Fibroblast of skin of left biceps (primary cell): ENCODE measurements at places on chromosomes 5 and 9.

DNA sequence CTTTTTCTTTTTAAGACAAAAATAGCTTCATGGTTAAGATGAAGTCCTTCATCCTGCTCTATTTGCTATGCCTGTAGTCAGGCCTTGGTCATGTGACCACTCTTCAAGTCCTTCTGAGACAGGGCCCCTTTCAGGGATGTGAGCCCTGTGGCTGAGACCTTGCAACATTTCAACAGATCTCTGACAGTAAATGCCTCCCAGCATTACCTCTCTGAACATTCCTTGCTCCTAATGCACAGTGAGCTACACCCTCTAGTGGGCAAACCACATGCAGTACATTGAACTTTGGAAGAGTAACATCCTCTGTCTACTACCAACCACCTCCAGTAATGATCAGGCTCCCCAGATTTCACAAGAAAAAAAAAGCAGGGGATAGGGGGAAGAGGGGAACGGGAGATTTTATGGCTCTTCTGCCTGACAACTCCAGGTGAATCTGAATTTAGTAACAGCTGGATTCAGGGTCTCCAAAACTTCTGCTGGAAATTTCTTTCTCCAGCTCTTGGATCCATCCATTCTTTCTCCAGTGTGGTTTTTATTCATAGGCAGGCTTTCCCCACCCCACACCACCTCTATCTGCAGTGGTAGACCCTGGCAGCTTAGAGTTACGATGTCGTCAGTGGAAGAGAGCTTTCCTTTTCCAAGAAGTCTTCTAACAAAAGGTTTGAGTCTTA, 8.9 kb upstream of the FBXO38 start:
- DNase-seq, result peak; percentile 18

- no peak for DNase-seq
Observed at GRCh38 chr5:115321309-115321708, 24.9 kb upstream of the CCDC112 start.

DNA sequence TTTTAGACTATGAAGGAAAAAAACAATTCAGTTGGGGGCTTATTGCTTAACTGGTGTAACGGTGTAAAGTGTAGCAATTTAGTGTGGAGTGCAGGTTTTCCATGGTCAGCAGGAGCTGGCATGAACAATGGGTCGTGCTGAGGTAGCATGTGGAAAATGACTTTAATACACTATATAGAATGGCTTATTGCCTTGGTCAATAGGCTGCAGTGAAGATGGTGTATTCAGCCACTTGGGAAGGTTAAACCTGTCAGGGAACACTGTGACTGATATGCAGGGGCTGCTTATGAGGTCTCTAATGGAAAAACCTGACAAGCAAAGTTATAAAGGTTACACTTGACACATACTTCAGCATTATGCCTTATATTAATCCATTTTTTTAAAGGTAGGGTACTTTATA, 764.7 kb upstream of the ARRDC3 start:
- DNase-seq, result no peak

DNA sequence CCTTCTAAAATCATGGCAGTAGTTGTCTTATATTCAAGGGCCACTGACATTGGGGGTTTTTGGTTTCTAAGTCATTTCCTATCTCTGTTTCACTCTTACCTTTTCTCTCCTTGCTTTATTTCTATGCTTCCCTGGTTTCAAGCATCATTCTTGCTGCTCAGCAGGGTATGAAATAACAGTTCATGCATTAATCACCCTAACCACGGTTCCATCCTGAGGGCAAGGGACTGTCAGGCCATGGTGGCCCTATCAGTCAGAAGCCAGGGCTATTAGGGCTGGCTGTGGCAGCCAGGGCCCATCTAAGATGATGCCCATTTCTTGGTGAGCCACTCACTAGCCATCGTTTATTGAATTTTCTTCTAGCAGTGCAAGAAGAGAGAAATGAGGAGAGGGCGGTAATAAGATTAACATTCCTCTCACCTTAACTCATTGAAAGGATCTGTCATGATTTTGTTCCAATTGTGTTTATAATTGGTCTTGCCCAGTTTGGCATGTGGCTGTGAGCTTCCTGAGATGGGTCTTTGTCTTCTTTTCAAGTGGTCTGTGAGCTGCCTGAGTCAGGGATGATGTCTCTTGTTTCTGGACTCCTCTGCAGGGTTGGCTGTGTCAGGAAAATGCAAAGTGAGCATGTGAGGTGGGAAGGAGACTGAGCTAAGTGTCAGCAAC, 45.2 kb downstream of the CYSTM1 start:
- DNase-seq, result no peak

DNA sequence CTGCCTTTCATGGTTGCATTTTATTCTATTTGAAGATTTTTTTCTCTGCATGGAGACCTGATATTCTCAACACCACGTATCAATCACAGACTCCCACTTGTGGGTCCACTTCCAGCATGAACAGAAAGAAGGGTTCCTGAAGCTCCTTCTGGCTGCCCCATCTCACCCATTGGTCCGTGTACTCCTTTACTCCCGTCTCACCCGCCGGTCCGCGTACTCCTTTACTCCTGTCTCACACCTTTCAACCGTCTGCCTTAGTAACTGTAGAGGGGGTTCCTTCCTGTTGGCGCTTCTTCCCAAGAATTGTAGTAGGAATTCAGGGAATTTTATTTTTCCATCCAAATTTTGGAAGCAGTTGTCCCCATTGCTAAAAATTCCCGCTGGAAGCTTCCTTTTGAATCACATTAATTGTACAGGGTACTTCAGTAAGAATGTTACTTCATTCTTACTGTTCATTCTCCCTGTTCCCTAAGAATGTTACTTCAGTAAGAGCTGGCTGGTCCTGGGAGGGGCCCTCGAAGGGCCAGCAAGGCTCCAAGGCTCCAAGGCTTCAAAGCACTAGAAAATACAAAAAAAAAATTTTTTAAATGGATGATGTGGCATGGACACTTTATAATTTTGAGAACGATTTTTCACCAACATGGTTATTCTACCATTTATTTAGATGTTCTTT, 3.9 kb upstream of the LPCAT1 start:
- no peak for DNase-seq

DNA sequence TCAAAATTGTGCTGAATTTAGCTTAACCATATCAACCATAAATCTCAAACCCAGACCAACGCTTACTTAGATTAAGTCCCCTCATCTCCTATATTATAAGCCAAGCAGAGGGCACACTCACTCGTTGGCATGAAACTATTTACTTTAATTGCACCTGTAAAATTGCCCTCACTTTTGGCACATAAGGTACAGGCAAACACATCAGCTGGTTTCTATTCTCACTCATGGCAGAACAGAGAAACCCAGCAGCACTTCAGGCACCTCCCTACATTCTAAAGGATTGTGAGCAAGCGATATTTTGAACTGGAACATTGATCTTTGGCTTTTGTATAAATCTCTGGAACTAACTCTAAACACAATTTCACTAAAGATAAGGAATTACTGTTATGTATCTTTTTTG, 845.6 kb upstream of the CDH6 start:
- no peak for DNase-seq

- DNase-seq, result no peak
Observed at GRCh38 chr9:75414371-75415160, 326.3 kb downstream of the OSTF1 start.

- DNase-seq, result peak; percentile 30
Observed at GRCh38 chr9:69637817-69638200, 34.4 kb downstream of the APBA1 start.

GRCh38 chr5:169307646-169308045, 6.7 kb upstream of the SLIT3 start:
- DNase-seq, result no peak

DNA sequence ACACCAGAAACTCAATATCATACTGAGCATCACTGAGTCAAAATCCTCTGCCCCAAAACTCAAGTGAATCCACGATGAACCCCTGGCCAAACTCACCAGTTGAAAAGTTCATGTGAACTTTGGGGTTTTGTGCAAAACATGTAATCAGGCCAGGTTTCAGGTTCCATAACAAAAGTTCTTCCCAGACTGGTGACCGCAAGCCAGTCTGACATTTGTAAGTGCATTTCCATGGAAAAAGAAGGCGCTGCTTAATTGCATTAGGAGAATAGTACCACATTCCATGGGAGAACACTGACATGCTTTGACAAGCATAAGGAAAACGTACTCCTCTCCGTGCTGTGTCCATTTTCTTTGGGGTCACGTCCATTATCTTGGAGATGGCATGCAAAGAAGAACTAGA, 567.0 kb downstream of the BNC2 start:
- no peak for DNase-seq

DNA sequence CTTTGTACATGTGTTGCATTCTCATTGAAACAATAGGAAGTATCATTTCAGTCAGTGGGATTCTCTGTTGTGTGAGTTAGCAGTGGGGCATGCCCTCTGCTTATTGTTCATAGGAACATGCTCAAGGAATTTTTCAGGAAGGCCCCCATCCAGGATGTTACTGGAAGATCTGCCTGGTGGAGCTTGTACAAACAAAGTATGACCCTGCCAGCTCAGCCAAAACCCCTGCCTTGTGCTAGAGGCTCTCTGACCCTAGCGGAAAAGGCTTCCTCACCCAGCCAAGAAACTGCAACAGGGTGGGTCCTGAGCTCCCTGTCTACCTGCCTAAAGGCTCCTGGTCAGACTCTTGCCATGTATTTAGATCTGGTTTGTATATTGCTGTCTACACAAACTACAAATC, 43.2 kb downstream of the MRRF start:
- no peak for DNase-seq

DNA sequence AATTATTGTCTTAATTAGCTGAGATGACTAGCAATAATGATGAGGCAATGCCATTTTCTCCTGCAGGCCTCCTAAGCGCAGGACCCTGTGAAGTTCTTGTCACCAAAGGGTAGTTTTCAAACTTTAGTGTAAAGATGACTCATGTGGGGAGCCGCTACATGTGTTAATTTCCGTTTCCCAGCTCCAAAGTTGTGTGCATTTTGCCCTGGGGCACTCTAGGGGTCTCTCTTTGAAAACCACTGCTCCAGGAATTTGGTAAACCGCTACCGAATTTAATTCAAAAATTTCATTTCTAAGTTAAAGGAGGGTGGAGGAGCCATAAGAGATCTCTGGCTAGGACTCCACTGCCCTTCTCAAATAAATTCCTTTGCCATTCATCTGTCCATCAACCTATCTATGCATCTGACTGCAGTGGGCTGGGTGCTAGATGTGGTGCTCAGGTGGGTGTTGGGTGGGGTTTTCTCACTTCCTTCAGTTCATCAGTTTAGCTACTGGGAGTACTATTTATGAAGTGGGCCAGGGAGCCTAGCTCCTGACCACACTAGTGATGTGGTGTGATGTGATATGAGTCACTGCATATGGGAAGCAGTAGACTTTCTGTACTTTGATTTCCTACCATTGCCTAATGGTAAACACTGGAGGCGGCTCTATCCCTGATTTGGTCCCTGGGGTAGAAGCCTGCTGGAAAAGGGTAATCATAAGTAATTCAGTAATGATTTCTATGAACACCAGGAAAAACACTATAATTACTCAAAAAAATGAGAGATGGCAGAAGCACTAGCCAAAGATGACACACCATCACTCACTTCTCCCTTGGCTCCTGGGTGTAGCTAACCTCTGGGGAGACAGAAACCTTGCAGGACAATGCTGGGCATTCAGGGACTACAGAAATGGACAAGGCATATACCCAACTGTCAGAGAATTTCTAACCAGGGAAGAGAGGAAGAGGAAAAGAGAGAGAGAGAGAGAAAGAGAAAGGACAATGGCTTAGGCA, 4.0 kb upstream of the ZSWIM6 start:
- DNase-seq, result peak; percentile 61

GRCh38 chr5:88819301-88819999, 63.5 kb downstream of the MEF2C start:
- DNase-seq, result no peak

- no peak for DNase-seq
Observed at GRCh38 chr5:43316421-43316820, 3.2 kb upstream of the HMGCS1 start.

GRCh38 chr9:38125889-38126288, 56.9 kb upstream of the SHB start:
- DNase-seq, result no peak

DNA sequence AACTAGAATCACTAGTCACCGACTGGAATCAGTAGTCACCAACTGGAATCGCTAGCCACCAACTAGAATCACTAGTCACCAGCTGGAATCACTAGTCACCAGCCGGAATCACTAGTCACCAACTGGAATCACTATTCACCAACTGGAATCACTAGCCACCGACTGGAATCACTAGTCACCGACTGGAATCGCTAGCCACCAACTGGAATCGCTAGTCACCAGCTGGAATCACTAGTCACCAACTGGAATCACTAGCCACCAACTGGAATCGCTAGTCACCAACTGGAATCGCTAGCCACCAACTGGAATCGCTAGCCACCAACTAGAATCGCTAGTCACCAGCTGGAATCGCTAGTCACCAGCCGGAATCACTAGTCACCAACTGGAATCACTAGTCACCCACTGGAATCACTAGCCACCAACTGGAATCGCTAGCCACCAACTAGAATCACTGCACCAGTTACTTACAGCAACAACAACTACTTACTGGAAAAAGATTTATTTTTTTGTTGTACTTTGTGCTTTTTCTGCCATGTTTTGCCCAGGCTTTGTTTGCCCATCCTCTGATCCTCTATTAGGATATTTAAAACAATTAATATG, 25.7 kb upstream of the FLT4 start:
- DNase-seq, result no peak

DNA sequence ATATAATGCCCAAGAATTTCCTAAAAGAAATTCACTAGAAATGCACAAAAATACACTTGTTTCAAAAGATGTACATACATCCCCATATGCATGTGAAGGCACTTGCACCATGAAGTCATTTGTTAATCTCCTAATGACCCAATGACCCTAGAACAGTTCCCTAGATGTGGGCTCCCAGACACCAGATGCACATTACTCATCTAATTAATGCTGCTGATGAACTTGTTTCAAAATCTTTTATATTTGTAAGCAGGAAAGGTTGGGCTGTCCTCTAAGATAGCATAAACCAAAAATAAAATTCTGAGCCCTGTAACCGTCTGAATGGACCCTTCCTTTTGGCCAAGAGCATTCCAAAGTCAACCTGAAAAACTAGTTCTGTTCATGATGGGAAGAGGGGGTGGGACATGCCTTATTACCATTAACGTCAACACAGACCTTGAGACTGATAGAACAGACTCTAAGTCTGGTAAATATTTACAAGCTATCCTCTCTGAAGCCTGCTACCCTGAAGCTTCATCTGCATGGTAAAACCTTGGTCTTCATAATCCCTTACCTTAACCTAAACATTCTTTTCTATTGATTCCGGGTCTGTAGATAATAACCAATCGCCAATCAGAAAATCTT, 91.0 kb upstream of the DAPK1 start:
- no peak for DNase-seq

DNA sequence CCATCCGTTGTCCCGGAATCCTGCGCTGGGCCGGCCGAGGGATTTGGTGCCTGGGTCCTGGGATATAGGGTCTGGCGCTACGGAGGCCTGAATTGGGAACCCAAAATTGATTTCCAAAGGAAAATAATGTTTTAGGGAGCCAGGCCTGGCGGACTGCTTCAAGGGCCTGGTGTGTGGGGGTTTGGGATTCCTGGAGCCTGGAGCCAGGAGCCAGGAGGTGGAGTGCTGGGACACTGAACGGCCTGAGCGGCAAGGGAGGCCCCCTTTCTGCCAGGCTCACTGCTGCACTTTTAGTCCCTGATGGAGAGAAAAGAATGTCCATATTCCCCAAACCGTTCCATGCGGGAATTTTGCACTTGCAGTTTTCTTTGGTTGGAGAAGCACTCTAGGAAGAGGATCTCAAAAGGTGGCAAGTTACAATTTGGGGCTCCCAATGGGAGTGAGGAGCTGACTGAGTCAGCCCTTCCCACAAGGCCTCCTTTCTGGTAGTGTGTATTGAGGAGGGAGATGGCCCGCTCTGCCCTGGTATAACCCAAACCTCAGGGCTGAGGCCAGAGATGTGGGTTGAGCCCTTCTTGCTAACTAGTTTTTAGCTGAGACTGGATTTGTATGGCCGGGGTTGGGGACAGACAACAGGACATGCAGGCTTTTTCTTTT, 2.2 kb downstream of the LMX1B start:
- DNase-seq, result no peak
